Left colon (tissue), 2 donors: ENCODE measurements at places on chromosomes 16 and 17. TPM values are rescaled to one million over a fixed set of nuclear protein-coding genes. Genes with fewer than 3 reads are reported as not detected.

DNA sequence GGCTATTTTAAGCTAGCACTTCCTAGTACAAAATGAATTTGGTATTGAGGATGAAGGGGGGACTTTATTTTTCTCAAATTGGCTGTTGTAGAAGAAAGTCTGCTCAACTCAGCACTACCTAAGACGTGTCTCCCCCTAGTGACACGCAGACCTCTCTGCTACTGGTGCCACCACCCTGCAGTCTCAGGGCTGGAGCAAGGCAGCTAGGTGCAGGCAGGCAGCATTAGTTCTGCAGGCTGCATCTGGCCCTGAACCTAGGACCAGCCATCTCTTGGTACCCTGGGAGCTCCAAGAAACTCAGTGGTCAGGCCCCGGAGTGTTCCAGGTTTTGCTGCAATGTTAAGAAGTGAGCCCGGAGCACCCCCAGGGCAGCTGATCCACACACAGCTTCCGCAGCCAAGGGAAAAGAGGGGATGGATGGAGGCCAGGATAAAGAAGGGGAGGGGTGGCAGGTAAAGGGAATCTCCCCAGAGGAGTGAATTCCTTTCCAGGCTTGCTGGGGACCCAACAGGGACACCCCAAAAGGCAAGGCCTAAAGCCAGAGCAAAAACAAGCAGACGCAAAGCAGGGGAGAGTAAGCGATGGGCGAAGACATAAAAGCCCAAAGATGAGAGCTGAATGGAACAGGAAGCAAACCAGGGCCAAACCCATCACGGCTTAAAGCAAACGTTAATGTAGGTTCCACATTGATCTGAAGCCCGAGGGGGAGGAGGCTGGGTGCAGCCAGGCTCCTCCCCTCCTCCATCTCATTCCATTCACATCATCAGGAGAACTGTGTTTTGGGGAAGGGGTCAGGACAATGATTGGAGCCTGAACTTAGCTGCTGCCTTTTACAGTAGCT, 200.5 kb downstream of the ZFHX3 start:
- no peak for DNase-seq

DNA sequence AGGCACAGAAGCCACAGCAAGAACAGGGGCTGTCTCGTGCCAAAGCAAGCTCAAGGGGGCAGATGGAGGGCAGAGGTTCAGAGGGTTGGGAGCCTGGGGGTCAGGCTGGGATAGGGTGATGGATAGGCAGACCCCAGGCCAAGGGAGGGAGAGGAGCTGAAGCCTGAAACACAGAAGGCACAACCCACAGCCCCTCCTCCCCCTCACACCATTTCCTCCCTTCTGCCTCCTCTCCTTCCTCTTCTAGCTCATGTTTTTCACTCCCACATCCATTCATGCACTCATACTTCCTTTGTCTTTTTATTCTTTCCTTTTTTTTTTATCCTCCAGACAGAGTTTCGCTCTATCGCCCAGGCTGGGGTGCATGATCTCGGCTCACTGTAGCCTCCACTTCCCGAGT, 61.1 kb downstream of the SOCS1 start:
- DNase-seq: no peak

DNA sequence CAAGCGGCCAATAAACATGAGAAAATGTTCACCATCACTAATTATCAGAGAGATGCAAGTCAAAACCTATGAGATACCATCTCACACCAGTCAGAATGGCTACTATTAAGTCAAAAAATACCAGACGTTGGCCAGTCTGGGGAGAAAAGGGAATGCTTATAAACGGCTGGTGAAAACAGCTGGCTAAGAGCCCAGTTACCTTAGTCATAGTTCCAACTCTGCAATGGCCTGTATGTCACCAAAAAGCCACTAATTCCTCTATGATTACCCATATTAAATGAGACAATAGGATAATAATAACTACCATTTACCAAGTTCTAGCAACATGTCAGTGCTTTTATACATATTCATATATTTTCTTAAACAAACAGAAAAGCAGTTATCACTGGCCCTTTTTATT, 42.9 kb upstream of the CDRT4 start:
- no peak for DNase-seq

The ZNF469 gene
- total RNA-seq: 0.70 TPM

- DNase-seq: no peak
These were observed 28.3 kb downstream of the PLCD3 start for GRCh38 chr17:45104029-45104428.

GRCh38 chr17:5439446-5439764, 450 bp upstream of the C1QBP start:
- DNase-seq: no peak

GRCh38 chr17:3911271-3912053, 4.8 kb downstream of the P2RX1 start:
- no peak for DNase-seq

The TGFB1I1 gene
- 42.8 TPM for total RNA-seq

The STX8 gene
- total RNA-seq: 45.3 TPM

DNA sequence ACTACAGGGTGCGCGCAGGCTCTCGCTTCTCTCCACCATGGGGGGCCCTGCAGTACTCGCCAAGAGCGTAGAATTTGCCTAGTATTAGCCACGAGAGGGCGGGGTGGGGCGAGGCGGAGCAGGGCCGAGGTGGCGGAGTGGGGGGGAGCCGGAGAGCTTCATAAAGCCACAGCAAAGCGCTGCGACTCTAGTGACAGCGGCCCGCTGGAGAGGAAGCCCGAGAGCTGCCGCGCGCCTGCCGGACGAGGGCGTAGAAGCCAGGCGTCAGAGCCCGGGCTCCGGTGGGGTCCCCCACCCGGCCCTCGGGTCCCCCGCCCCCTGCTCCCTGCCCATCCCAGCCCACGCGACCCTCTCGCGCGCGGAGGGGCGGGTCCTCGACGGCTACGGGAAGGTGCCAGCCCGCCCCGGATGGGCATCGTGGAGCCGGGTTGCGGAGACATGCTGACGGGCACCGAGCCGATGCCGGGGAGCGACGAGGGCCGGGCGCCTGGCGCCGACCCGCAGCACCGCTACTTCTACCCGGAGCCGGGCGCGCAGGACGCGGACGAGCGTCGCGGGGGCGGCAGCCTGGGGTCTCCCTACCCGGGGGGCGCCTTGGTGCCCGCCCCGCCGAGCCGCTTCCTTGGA, at the start of gene TBX21:
TBX21 (plus strand) TSS at position 190 of the 627 bp plus-strand sequence; CDS start at position 409, 219 bp downstream.
- peak; percentile 85 for DNase-seq

The PDE6G gene
- not detected for total RNA-seq

DNA sequence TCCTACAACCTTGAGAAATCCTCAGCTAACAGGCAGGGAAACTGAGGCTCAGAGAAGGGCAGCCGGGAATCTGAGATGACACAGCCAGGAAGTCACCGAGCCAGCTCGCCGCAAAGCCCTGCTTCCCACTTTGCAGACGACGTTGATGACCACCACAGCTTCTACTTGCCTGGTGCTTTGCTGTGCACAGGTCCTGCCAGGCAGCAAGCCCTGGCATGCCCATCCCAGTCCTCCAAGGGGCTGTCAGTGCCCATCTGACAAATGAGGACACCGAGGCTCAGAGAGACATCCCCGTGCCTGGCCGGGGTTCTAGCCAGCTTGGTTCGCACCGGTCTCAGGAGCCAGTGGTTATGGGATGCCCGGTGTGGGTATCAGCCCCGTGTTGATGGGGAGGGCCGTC, 20.1 kb downstream of the KCNJ12 start:
- no peak for DNase-seq

DNA sequence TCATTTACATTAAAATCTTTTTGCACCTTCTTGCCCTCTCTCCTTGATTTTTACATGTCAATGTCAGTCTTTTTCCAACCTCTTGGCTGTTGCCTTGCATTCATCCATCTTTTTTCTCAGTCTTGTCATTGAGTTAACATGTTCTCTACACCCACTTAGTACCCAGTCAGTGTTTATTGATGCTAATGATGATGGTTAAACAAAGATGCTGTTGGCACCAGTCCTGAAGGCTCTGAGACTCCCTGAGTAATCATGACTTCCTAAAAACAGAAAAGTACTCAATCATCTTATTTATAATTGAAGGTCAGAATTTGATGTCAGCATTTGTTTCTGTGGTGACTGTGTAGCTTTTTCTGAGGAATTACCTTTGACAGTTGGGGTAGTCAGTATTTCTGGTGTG, 104.5 kb downstream of the NLK start:
- no peak for DNase-seq

DNA sequence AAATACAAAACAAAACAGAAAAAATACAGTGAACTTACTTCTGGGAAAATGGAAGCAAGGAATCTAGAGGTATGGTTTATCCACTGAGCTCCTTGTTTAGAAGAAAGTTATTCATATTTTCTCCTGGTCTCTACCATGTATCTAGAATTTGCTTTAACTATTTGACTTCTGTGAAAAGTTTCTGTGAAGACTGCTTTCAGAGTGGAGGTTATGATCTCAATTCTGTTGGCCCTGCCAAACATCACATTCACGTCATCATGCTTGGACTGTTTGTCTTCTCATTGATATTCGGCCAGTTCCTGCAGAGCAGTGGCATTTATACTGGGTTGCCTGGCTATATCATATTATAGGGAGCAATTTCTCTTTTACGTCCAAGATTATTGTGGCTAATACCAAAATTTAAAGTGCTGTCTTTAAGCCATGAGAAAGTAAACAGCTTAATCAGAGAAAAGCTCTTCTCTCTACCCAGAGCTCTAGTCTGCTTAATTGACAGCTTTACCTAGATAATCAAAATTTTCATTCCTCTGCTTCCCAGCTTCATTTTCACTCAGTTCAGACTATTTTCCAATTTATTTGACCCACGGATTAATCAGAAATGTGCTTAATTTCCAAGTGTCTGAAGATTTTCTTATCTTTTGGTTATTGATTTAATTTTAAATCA, at the start of gene ABCA8:
ABCA8 (minus strand) TSS at position 212 of the 661 bp plus-strand sequence. CDS start 13,358 bp downstream, outside the sequence.
- no peak for DNase-seq

The CNTD1 gene
- total RNA-seq: 1.2 TPM

DNA sequence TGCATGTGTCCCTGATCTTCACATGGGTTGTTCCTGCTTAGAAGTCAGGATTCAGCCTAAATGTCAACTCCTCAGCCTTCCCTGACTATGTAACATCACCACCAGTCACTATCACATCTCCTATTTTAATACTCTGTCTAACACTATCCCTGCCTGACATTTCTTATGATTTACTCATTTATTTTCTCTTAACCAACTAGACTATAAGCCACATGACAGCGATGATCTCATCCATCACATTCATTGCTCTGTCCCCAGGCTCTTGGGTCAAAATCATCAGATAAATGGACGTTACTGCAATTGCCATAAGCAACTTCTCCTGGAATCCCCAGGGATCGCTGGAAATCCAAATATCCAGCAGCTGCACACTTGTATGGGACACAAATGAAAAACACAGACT, 15.7 kb downstream of the CDRT4 start:
- DNase-seq: no peak

DNA sequence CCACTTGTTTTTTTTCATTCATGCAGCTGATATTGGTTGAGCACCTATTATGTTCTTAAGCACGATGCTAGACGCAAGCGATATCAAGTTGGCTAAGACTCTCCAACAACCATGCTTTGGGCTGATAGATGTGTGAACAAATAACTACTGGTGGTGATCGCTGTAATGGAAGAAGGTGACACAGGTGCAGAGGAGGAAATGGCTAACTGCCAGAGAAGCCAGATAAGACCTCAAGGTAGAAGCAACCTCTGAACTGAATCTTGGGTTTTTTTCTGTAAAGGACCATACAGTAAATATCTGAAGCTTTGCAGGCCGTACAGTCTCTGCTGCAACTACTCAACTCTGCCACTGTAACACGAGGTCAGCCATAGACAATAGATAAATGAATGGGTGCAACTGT, 97.9 kb downstream of the C17orf67 start:
- DNase-seq: no peak

DNA sequence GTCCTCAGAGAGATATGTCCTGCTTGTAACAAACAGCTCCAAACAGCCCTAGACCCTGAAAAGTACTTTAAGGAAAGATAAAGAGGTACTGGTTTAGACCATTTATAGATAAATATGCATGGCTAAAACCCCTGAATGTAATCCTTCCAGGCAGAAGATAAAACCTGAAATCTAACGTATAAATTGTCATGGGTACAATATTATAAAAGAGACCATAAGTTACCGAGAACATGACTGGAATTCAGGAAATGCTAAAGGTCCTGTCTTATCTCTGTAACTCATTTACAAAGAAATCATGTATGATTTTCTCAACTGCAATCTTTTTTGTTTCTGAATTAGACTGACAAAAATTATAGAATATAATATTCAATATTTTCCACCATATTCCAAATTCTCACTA, 9.2 kb upstream of the KANSL1 start:
- DNase-seq: no peak

DNA sequence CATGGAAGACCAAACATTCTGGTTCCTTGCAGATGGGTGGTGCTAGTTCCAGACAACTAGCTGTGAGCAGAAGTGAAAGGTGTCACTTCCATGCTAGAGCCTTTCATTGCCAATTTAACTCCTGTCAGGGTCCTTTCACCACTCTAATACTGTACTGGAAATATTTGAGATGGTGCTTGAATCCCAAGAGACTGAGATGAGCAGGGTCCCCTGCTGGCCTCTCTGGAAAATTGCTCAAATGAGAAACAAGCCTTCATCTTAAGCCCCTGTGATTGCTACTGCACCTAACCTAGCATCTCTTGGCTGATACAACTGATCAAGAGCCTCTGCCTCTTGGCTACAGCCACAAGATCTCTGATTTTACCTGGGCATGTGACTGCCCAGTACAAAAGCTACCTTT, 7.4 kb upstream of the VAC14 start:
- no peak for DNase-seq

- DNase-seq: no peak
These were observed 581 bp upstream of the TMEM208 start for GRCh38 chr16:67226295-67226803.

- peak; percentile 61 for DNase-seq
These were observed 5.8 kb upstream of the RPRML start for GRCh38 chr17:46984892-46985291.

DNA sequence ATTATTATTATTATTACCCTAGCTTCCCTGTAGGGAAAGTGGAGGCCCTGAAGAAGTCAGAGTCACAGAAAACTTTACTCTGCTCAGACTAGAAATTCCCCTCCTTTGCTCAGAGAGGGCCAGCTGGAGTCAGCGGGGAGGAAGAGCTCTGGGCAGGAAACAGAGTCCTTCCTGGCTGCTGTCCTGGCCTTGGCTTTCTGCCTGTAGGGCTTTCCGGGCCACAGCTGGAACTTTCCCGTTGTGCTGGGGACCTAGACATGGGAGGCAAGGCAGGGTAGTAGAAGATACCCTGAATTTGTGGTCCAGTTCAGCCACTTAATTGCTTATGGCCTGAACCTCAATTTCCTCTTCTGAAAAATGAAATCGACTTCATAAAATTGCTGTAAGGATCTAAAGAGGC, 14.0 kb upstream of the CCL2 start:
- no peak for DNase-seq
